ENCODE measurements at places on chromosomes 12 and 14.

- no peak for DNase-seq
These were observed 581 bp downstream of the ARG2 start for GRCh38 chr14:67620217-67620785.

DNA sequence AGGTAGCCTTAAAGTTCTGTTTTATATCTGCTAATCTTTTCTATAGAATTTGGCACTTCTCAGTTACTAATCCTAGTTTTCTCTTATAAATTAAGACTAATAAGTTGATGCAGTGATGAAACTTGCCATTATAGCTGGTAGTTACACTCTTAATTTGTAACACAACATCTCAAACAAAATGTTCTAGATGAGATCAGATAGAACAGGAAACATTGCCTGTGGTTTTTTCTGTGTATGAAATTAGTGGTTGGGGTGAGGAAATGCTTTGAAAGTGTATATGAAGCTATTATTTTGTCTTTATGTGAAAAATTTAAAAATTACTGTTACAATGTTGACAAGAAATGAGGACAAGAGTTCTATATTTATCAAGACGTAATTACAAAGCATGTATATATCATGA, 91.9 kb downstream of the PCNX1 start:
- no peak for DNase-seq

DNA sequence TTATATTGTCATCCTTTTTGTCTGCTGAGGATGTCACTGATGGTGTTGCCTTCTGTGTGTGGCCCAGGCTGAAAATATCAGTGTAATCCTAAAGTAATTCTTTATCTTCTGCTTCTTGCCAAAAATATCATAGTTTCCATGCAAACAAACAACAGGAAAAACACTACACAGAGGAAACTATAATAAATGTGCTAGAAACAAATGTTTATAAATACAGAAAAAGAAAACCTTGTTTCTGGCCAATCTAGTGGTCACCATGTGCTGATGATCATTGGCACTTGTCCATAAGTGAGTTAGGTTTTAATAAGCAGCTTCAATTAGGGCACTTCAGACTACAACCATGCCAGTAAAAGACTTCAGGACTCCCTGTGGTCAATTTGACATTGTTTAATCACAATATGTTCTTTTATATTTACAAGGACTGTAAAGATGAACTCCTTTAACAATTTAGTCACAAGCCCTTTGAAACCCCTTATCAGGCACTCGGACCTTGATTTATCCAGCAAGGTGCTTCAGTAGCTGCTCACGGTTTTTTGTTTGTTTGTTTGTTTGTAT, 124.8 kb downstream of the TMTC3 start:
- DNase-seq: no peak

- DNase-seq: no peak
These were observed 38.6 kb downstream of the CCDC88C start for GRCh38 chr14:91378930-91379578.

DNA sequence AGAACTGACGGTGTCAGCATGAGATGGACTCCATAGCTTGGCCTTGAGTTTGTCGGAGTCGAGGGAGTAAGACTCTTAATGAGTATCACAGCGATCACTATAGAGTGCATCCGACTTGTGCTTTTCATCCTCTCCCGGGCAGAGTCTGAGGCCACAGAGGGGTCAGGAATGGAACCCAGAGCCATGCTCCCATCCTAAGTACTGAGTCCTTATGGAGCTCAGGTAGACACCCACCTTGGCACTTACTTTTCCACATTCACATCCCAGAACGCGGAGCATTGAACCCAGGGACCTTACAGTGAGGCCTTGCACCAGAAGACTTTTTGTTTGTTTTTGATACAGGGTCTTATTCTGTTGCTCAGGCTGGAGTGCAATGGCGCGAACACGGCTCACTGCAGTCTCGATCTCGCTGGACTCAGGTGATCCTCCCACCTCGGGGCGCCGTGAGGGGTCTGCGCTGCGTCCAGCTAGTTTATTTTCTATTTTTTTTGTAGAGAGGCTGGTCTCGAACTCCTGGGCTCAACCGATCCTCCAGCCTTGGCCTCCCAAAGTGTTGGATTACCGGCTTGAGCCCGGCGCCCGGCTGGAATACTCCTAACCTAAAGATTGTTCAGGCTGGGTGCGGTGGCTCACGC, 719 bp upstream of the SRSF9 start:
- DNase-seq: no peak

- no peak for DNase-seq
These were observed 121.2 kb downstream of the GPR135 start for GRCh38 chr14:59344016-59344415.

DNA sequence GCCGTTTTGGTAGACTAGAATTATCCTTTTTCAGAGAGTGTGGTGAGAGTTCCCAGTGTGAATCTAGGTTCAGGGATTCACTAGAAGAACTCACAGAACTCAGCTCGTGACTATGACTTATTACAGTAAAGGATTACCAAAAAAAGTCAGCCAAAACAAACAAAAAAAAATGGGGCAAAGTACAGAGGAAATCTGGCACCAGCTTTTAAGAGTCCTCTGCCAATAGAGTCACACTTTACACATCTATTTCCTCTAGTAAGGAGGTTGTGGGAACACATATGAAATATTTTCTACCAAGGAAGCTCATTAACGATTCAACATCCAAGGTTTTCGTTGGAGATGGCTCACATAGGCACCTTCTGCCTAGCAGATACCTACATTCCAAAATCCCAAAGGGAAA, 28.2 kb downstream of the TSPAN19 start:
- DNase-seq: no peak

DNA sequence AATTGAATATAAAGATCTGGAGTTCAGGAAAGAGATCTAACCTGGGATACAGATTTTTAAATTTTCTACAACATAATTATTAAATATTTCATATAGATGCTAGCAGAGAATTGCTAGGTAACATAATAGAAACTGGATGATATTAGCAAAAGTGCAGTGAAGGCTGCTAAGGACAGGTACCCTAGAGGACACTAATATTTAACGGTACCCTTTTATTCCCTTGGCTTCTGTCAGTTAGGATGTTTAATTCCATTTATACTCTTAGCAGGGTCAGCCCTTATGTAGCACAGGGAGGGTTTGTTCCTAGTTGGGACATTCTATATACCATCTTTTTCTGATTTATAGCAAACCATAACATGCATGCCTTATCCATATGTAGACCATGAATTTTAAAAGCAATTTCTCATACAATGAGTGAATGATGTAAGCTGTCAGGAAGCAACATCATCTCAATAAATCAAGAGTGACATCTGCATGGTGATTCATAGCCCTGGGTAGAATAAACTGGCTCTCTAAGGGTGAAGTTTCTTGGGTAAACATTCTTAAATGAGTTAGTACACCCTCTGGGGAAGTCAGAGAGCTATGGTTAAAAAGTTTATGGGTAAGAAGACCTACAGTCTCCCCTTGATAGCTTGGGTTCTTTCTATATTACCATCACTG, 404.4 kb upstream of the MGAT4C start:
- no peak for DNase-seq

GRCh38 chr14:61145034-61145902, 135.9 kb downstream of the TMEM30B start:
- DNase-seq: no peak

- DNase-seq: no peak
These were observed 175.8 kb downstream of the SLC2A13 start for GRCh38 chr12:39930101-39930500.

DNA sequence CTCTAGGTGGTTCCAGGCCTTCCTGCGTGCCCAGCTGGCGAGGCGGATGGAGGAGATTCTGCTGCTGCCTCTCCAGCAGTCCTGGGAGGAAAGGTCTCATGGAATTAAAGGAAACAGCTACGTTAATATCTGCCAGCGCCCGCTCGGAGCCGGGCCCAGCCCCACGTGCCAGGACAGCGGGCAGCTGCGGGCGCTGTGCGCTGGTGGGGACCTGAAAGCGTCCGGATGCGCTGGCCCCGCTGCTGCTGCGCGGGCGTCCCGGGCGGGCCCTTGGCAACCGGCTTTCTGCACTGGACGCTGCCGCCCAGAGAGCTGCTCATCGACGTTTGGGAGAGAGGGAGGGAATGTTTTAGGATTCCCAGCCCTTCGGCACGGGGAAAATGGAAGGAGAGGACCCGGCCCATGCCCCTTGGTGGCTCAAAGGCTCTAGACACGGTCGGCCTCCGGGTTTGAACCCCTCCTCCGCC, 8.6 kb upstream of the DYNC1H1 start:
- no peak for DNase-seq

DNA sequence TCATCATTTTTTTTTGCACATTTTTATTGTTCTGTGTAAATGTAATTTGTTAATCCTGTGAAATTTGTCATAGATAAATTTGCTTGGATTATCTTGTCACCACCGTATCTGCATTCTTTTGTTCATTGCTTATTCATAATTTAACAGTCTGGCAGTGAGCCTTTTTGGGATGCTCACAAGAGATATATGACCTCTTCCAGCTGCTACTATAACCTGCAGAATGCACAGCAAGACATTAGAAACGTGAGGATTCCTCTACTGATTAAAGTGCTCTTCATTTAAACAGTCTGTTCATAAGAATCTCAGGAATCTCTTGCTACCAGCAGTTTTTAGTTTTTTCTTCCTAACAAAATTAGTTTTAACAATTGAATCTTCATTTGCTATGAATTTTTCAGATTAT, 9.1 kb downstream of the NPAS3 start:
- no peak for DNase-seq

DNA sequence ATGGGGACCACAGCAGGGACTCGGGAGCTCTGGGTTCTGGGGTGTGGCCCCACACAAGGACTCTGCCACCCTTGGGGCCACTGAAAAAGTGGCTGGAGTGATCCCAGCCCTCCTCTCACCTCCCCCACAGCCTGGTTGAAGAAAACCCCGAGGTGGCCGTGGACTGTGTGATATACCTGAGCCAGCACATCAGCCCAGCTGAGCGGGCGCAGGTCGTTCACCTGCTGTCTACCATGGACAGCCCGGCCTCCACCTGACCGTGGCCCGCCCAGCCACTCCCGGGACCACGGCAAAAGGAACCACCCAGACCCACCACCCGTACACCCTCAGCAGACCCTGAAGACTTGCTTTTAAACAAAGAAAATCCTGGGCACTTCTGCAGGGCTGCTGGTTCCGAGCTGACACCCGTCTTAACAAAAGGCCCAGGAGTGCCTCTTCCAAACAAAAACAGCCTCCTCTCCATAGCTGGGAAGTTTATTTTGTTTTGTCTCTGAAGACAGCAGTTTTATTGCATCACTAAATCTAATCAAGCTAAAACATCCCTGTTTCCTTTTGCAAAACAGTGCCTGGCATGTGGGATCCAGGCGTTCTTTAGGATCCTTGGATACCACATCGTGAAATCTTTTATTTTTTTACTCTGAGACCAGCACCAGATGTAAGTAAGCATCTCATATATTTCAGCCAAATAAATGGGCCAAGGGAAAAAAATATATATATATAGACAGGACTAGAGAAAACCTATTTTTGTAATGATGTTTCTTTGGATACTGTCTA, 42.8 kb downstream of the FOXN4 start:
- no peak for DNase-seq

DNA sequence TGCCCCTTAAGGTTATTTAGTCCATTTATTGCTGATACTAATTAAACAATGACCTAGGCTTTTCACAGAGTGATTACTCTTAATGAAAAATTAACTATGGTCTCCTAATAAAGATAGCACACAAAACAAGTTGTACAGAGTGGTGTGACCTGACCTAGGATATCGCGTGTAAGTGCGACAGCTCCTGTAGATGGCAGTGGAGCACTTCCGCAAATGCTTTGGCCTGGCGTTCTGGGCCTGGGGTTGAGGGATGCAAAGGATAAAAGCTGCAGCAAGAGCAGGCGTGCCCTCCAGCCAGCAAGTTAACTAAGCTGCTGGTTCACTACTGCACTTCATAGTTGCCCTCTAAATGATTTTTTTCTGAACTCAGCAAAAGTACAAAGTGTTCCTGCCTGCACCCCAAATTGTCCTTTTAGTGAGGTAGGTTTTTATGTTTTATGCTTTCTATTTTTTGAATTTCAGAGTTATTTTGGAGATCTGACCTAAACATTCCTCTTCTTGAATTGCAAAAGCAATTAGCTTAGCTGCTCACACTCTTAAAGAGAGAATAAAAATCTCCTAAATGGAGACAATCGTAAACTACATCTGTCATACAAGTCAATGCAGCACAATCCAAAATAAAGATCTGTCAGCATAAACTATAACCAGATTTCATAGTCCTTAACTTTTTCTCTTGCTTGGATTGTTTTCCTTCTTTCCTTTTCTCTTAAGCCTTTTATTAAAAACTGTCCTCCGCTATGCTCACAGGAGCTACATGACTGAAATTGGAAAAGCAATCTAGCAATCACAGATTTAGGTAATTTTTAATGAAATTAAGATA, 379.6 kb downstream of the LRIG3 start:
- DNase-seq: no peak

- no peak for DNase-seq
These were observed 33.1 kb downstream of the IRF2BPL start for GRCh38 chr14:76995279-76996035.

- no peak for DNase-seq
These were observed 246.7 kb downstream of the DACT1 start for GRCh38 chr14:58884442-58884841.

DNA sequence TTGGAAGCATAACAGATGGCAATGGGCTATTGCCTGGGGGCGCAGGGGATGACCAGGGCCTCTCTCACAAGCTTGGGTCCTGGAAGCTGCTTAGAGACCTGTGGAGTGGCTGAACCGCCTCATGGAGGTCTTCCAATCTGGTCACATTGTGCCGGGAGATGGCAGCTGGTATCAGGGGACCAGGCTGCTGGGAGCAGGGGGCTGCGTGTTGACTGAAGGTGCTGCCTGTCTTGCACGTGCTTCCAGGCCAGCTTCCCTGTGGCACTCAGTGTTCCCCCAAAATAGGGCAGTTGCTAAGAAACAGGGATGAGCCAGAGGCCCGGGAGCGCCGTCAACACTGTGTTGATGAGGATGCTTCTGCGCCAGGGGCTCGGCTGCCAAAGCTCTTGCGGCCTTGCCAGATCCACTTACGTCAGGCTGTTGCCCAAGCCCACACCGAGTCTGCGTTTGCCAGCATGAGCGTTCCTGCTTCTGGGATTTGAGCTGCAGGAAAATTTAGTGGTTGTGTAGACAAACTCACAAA, 39.8 kb downstream of the ELK3 start:
- DNase-seq: no peak

DNA sequence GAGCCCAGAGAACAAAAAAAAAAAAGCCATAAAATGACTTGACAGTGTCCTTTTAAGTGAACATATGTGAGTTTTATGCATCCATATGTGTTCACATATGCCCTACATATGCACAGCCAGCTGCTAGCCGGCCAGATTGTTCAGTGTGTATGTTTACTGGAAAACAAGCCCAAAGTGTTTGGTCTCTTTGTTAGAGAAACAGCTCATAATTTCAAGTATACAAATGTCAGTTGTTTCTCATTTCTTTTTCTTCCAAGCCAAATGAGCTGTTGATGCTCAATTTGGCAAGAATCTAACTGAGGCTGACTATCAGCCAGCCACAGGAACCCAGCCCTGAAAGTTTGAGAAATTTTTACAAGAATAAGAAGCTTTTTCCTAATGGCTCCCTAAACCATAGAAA, 60.8 kb upstream of the TSPAN8 start:
- DNase-seq: no peak

DNA sequence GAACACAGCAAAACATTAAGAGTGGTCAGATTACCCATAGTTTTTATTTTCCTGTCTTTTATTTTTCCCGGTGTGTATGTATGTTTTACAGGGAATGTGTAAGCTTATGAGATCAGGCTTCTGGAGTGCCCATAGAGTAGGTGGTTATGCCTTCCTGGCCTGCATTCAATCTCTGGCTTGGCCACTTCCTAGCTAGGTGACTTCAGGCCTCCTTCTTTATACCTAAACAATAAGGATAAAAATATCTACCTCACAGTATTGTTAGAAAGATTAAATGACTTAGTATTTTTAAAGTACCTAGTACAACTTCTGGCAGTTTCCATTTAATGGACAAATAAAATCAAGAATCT, 42.4 kb downstream of the ITPR2 start:
- DNase-seq: no peak

Measured in stimulated activated CD8-positive, alpha-beta memory T cell treated with anti-CD3 and anti-CD28 coated beads, Interleukin-15, amount 100 ng/mL, for 24 hours (primary cell).